ENCODE measurements at places on chromosomes 6 and 20.

DNA sequence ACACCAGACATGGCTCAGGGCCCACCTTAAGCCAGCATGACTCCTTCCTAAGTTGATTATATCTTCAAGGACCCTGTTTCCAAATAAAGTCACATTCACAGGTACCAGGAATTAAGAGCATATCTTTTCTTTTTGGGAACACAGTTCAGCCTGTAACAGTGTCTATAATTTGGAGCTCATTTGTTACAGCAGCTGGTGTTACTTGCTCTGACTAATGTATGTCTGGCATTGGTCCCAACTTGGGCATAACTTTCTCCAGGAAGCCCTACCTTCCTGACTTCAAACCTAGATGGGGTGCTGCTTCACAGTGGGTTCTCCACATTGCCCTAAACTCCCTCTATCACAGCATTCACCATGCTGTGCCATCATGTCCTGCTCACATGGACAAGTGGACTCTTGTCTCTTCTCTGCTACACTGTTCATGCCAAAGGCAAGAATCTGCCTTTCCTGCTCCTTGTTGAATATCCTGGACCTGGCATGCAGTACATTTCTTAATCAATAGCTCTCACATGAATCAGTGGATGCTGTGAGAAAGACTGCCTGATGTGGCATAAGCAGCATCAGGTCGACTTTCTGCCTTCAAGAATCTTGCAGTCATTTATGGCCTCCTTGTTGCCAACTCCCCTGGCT is 117.4 kb upstream of the FOXA2 start:
- DNase-seq: no peak

DNA sequence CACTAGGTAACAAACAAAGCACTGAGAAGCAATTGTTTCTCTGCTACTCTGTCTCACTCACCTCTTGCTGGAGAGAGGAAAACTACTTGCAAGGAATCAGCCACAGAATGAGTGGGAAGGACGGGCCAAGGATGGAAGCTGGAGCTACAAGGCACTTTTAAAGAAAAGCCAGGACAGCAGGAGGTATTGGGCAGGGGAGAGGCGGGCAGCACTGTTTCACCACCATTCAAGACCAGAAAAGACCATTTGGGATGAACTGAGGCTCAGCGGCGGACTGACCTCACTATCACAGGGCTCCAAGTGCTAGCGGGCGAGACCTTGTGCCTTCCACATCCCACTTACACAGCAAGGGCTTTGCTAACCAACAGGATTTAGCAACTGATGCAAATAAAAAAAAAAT is 137.4 kb downstream of the IPCEF1 start:
- no peak for DNase-seq

DNA sequence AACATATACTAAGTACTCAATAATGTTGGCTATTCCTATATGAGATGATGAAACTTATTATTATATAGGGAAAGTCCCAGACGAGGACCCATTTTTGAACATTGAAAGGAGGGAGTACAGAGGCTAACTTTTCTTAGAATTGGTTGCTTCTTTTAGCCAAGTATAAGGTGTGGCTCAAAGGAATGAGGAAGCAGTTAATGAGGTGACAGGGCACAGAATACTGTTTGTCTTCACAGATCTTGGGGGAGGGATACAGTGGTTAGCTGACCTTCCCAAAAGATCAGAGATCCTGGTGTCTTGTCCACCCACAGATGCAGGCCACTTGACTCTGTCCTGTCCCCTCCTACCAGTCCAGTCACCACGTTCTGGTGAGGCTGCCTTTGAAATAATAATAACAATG is 67.8 kb upstream of the EPB41L1 start:
- DNase-seq: no peak

DNA sequence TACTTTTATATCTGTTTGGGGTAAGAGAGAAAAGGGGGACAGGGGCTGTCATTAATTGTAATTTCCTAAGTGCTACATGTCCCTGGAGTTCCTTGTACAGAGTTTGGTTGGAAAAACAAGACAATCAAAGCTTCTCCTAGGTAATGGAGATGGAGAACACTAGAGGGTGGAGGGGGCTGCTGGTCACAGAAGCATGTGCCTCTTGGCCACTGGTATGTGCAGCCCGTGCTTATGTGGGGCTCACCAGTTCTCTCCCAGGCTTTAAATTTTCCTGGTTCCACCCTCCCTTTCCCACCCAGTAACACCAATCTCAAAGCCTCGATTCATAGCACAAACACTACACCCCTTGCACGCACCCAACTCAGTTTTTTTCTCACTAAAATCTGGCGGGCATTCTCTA is 165.6 kb downstream of the SAMD5 start:
- no peak for DNase-seq

DNA sequence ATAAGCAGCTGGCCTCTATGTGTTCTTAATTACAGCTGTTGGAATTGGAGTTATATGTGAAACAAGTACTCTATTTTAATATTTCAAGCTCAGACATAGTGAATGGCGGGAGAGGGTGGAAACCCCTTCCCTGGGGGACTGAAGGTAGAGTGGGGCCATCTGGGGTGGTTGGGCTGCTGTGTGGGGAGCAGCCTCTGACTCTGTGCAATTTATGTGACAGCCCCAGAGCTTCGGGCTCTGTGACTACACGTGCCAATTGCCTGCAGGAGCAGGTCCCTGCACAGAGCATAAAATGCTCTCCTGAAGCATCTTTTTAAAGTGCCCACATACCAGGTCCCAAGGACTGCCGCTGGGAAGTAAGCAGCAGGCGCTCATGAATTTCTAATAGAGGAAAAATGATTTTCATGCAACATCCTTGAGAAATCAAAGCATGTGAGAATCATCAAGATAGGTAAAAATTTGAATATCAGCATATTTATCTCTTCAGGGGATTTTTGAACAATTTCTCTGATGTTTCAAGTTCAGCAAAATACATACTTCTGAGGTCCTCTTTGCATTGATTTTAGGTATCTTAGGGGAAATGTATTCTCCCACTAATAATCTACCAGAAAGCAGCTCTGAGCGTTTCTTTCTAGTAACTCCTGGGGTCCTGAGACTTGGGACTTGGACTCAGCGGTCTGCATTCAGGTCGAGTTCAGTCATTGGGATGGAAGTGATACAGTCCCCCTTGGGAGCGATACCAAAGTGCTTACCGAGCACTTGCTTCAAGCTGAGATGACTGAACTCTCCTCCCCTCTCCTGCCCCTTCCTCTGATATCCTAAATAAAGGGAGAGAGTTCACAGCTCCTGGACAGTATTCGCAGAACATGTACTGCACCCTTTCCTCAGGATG is 40.0 kb downstream of the ALDH8A1 start:
- DNase-seq: no peak

- no peak for DNase-seq
Observed at GRCh38 chr6:26218824-26219223, 131.6 kb downstream of the HFE start.

DNA sequence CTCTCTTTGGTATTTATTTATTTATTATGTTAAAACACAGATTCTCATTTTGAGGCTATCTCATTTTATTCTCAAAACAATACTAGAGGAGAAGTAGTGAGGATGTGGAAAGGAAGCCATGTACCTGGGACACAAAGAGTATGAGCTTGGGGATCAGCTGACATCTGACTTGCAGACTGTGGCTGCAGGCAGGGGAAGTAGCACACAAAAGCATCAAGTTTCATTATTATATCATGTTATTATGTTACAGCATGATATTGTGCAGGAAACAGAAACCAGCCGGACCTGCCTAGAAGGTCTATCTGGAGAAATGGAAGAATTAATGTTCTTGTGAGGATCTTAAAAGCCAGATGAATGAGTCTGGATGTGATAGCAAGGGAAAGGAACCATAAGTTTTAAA is 248.2 kb downstream of the KHDC1L start:
- DNase-seq: no peak

GRCh38 chr6:6880745-6881437 is 226.9 kb upstream of the RREB1 start:
- DNase-seq: no peak

DNA sequence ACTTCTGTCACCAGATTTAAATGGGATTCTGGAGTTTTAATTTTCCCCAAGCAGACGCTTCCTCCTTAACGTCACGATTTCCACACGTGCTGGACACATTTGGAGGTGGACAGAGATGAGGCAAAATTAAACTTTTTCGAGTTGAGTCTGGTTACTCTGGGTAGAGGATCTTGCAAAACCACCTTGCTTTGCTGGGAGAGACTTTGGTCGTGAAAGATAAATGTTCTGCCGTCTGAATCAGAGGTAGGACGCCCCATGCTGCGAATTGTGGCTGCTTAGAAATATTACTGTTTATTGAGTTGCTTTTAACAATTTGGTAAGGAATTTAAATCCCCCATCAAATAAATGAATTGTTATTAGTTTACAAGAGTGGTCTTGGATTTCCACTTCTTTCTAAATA is 46.8 kb downstream of the CTCFL start:
- DNase-seq: no peak

GRCh38 chr6:166572370-166573261 is 13.9 kb downstream of the RAMACL start:
- DNase-seq: no peak

DNA sequence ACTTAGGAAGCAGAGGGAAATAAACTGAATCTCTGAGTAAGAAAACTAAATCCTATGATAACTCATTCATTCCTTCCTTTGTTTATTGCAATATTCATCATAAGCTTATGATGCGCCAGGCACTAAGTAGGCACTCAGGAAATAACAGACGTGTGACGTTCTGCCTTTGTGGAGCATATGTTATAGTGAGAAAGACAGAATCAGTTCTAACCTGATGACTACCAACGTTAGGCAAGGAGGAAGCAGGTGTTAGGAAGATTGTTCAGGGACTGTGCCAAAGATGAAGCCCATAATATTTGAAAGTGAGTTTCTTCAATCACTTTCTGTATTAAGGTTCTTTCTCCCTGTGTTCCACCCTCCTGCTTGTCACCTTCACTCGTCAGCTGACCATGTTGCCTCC is 3.6 kb downstream of the HLA-DQA2 start:
- no peak for DNase-seq

- no peak for DNase-seq
Observed at GRCh38 chr20:475463-476357, 13.4 kb upstream of the TBC1D20 start.

DNA sequence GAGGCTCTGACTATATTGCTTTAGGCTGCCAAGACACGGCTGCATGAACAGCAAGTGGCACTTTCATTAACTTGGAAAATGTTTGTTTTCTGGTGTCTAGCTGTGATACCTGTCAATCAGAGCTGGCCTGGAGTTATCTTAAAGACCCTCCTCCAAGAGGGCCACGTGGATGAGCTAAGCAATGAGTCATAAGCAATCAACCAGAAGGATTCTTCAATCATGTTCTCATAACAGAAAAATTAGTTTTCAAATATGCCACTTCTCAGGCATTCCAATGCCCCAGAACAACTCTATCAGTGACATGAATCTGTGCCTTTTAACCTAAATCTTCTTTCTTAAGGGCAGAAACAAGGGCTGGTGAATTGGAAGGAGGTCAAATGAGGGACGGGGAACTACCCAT is 283.0 kb downstream of the HTR1B start:
- no peak for DNase-seq

- no peak for DNase-seq
Observed at GRCh38 chr6:12083763-12084162, 71.7 kb downstream of the HIVEP1 start.

DNA sequence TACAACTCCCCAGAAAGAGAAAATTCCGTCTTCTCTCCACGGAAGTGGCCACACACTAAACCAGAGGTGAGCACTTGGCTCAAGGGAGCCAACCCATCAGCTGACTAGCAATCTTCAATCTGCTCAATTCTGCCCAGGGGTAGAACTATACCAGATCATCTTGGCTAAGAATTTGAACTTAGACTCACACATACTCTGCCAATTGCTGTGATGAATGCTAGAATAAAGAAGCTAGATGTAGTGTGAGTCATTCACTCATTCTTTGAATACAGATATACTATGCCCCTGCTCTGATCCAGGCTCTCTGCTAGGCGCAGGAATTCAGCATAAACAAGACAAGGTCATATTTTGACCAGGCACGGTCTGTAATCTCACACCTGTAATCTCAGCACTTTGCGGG is 147.9 kb upstream of the SHLD1 start:
- DNase-seq: no peak

DNA sequence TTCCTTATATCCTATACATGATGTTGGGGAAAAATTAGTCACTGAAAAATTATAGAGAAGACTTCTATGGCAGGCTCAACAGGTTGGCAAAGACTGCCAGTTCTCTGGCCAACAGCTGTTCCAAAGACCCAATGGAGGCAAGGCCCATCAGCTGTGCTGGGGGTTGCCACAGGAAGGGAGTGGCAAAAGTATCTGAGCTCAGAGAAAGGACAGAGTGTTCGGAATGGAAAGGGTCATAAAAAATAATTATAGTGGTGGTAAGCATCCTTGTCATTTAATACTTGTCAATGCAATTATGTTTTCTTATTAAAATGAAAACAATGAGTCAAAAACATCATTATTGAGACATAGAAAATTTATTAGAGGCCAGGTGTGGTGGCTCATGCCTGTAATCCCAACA is 36.1 kb downstream of the FASTKD5 start:
- no peak for DNase-seq

DNA sequence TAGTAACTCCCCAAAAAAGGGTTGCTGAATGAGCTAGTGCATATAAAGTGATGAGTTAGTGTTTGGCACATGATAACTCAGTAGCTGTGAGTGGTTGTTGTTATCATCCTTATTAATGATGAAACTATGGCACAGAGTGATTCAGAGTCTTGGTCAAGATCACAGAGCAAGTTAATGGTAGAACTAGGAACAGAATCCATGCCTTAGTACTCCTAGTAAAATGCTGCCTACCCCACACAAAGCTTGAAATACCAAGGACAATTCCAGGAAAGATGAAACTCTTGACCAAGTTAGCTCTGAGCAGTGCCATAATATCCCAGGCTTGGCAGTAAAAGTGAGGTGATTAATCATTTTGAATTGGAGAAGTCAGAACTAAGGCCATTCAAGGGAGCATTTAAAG is 109.1 kb upstream of the ENPP5 start:
- no peak for DNase-seq

- no peak for DNase-seq
Observed at GRCh38 chr6:81562169-81562568, 190.3 kb downstream of the TENT5A start.

- no peak for DNase-seq
Observed at GRCh38 chr6:127618729-127619128, 41.8 kb downstream of the C6orf58 start.

- no peak for DNase-seq
Observed at GRCh38 chr6:39209911-39210310, 19.4 kb downstream of the KCNK5 start.

- DNase-seq: no peak
Observed at GRCh38 chr20:46720776-46721425, 11.5 kb downstream of the SLC2A10 start.

GRCh38 chr6:15989397-15989796 is 139.5 kb upstream of the MYLIP start:
- no peak for DNase-seq

Data from stimulated activated CD8-positive, alpha-beta memory T cell treated with anti-CD3 and anti-CD28 coated beads, Interleukin-12 subunit alpha, Interleukin-12 subunit beta, amount 100 ng/mL, for 1 hour (primary cell).